ENCODE measurements at places on chromosomes 12 and 14.

GRCh38 chr12:12095021-12095420, 24.3 kb downstream of the BCL2L14 start:
- no peak for DNase-seq

GRCh38 chr12:24776861-24777260, 172.0 kb downstream of the BCAT1 start:
- no peak for DNase-seq

DNA sequence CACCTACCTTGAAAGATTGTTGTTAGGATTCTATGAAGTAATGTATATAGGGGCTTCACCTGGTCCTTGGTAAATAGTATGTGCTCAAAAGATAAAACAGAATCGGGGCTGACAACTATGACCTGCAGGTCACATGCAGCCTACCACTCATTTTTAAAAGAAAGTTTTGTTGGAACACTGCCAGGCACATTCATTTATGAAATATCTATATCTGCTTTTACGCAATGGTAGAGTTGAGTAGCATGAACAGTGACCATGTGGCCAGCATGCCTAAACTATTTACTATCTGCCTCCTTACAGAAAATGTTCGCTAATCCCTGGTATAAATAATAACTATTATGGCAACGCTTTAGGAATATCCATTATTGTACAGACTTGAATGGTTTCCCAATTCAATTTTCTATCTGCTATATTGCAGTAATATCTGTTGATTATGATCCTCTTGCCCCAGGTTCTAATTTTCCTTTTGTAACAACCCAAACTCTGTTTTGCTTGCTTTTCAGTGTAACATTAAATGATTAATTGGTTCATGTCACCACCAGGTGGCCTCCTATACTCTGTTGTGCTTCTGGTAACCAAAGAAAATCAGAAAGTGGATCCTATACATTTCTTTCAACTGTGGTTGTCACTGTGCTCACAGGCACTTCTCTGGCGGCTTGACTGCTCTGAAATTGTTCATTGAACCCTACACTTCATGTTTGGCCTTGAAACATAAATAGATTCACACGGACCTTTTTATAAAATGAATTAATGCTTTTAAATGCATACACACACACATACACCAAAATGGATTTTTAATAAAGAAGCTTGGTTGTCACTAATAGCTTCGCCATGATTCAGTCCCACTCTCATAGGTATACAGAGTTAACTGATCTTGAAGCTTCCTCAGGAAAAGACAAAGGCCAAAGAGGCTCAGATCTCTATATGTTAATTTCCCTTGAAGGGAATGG, 227.7 kb upstream of the NPAS3 start:
- no peak for DNase-seq

- DNase-seq = no peak
Observed at GRCh38 chr12:55061024-55061423, 41.2 kb downstream of the NEUROD4 start.

DNA sequence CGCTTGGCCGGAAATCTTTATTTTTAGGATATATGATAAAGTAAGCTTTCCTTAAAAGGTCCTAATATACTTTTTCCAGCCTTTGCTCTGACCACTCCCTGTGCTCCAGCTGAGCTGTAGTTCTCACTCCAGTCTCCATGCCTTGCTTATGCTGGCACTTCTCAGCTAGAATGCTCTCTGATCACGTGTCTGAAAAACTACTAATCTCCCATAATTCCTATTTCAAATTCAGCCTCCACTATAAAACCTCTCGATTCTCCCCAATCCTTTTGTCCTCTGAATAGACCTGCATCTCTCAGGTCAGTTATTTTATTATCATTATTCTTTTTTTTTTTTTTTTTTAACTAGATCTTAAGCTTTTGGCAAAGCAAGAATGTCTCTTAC, 3.7 kb downstream of the BIN2 start:
- DNase-seq = no peak

DNA sequence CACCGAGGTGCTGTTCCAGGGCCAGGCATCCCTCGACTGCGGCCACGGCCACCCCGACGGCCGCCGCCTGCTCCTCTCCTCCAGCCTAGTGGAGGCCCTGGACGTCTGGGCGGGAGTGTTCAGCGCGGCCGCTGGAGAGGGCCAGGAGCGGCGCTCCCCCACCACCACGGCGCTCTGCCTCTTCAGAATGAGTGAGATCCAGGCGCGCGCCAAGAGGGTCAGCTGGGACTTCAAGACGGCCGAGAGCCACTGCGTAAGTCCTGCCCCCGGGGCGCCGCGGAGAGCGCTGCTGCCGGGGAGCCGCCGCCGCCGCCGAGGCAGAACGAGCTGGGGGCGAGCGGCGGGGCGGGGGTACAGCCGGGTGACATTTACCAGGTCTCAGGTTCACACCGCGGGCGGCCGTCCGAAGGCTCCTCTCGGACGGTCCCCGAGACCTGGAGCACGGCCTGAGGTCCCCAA, 1.4 kb downstream of the PLXNC1 start:
- DNase-seq = no peak

DNA sequence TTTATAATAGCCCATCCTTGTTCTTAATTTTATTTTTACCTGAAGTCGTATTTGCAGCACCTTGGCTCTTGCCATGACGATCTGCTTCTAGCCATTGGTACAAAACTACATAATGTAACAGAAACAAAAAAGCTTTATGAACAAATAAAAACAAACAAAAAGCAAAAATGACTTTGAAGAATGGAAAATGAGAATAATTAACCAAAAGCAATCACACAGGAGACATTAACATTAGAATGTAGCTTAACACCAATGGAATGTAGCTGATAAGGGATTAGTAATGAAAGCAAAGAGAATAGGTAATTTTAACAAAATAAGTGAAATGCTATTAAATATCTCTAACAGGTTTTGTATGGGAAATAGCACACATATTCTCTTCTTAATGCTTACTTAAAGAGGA, 91.4 kb downstream of the DENND5B start:
- no peak for DNase-seq

GRCh38 chr12:55280991-55281390, 15.4 kb downstream of the OR6C6 start:
- DNase-seq = no peak

GRCh38 chr12:52949413-52950331, 754 bp downstream of the KRT18 start:
- DNase-seq = no peak

DNA sequence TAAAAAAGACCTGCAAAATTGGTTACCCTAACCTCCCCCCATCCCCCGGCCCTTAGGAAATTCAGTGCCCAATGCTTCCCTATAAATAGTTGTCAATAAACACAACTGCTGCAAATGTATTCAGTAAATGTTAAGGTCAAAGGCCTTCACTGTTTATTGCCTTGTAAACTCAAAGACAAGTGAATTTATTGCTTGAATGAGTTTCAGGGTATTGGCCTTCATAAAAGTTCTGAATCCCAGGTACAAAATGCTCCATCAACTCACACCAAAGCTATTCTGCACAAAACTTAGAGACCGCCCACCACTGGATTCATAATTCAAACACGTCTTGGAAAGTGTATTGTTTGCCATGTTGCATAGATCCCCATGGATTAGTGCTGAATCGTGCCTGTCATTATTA, 63.3 kb upstream of the CDKN3 start:
- no peak for DNase-seq

- DNase-seq = no peak
Observed at GRCh38 chr12:23621900-23622299, 327.6 kb downstream of the SOX5 start.

- DNase-seq = no peak
Observed at GRCh38 chr14:50719911-50720759, 52.0 kb upstream of the SAV1 start.

DNA sequence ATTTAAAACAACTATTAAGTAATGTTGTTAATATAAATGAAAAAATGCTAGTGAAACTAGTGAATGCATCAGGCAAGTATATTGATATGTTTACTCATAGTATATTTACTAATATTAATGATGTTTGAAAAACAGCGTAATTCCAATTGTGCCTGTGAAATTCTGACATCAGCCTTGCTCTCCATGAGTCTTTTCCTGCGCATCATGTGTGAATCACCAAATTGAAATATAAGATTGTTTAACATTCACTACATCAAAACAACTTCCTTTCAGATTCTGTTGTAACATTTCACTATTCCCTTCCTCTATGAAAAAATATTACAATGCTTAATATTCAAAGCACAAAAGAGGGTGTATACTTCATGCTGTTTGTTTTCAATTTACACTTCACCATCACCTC, 1995.9 kb upstream of the SEL1L start:
- DNase-seq = no peak

GRCh38 chr14:102683399-102684297, 91.2 kb downstream of the RCOR1 start:
- DNase-seq = no peak

Data from NCI-H1436 treated with DMSO at 0.1 percent for 48 hours (cell line).